ENCODE measurements at places on chromosomes 13 and 19.

DNA sequence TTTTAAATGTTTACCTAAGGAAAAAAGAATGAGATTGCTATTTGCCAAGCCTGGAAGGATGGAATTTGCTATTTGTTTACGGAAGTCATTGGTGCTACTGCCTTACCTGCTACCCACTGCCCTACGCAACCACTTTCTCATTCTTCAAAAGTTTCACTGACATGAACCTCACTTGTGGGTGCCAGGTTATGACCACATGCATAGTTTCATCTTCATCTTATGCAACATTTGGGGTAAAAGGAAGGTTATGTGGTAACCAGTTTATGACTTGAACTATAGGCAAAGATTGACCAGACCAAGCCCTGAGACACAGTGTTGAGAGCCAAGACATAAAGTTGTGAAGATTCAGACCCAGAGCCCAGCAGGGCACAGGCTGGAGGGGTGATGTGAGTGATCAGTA is 142.5 kb downstream of the LACC1 start:
- no peaks in the 10 kb centered on the region for H3K27me3 ChIP-seq
- H3K27ac ChIP-seq, result no peak overlapping the region
- H3K36me3 ChIP-seq, result no peaks in the 10 kb centered on the region

DNA sequence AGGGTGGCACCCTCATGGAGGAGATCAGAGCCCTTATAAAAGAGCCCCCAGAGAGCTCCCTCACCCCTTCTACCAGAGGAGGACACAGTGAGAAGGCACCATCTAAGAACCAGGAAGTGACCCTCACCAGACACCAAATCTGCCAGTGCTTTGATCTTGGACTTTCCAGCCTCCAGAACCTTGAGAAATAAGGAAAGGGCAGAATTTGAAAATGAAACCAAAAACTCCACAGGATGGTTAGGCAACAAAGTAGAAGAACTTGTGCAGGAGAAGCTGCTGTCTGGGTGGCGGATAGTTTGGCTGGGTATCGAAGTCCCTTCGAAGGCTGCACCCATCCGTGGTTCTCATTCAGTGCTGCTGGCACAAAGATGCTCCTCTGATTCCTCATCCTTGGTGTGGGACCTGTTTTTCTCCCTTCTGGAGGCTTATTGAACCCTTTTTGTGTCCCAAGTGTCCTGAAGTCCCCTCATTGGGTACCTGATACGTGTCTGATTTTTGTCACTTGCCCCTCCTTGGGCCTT is 130.8 kb downstream of the KDM4B start:
- H3K27ac ChIP-seq, result no peak overlapping the region
- H3K36me3 ChIP-seq, result peaks cover 2% of the 10 kb centered on the region
- DNase-seq, result no peak

DNA sequence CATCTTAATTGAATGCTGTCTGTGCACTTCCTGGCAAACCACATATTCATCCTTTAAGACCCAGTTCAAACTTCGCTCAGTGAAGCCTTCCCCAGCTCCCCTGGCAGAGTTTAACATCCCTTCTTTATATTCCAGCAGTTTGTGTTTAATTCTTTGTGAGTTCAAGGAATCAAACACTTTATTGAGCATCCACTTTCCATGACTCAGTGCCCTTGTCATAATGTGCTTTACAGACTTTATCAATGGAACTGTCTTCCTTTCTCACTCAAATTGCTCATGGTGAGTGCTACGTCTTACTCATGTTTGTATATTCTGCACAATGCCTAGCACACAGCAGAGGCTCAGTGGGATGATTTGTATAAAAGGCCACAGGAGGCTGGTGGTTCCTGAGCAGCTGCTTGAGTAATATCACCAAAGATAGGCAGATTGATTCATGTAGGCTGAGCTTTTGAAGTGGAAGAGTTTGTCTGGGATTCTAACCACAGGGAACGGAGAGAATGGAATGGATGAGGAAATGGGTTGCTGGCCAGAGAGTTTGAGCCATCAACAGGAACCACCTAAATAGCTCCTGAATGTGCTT is 44.2 kb downstream of the SERTM1 start:
- no peak overlapping the region for H3K4me3 ChIP-seq
- no peaks in the 10 kb centered on the region for H3K36me3 ChIP-seq
- H3K27ac ChIP-seq, result no peak overlapping the region

GRCh38 chr19:9018163-9018875 is 8.1 kb upstream of the MUC16 start:
- no peaks in the 10 kb centered on the region for H3K27me3 ChIP-seq
- H3K4me3 ChIP-seq, result no peak overlapping the region
- DNase-seq, result no peak
- no peak overlapping the region for H3K27ac ChIP-seq

DNA sequence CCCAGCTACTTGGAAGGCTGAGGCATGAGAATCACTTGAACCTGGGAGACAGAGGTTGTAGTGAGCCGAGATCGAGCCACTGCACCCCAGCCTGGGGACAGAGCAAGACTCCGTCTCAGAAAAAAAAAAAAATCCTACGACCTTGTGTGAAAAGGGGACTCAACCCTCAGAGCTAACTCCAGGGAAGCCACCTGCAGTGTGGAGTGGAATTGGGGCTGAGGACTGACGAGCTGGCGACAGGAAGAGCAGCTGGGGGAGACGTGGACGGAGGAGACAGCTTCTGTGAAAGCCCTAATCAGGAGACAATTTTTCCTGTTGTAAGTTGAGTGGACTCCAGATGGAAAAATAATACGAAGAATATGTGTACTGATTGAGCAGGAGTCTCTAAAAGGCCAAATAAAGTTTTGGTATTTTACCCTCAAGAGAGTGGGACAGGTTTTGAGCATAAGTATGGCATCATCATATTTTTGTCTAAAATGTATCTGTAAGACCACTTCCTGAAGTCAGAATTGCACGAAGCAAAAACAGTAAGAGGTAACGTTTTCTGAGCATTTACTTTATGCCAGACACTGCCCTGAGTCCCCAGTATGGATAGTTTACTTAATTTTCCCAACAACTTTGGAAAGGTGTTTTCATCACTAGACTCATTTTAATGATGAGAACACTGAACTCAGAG is 12.0 kb upstream of the LAIR1 start:
- no peaks in the 10 kb centered on the region for H3K36me3 ChIP-seq
- H3K4me1 ChIP-seq, result no peaks in the 10 kb centered on the region
- no peak overlapping the region for H3K4me3 ChIP-seq
- no peak for DNase-seq

DNA sequence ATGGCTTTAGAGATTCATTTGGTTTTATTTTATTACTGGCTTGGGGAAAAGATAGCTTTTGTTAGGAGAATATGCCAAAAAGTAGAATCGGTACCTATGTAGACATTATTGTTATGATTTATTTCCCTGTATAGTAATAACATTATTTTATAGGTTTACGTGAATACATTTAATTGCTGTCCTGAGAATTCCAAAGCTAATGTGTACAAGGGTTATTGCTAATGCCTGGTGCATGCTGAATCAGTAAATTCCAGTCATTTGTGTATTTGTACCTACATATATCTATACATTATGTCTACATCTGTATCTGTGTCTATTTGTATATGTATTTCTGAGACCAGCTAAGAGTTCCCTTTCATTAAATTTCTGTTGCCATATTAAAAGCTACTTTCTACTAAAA is 550.9 kb downstream of the GPC6 start:
- H3K27ac ChIP-seq, result no peak overlapping the region
- DNase-seq, result no peak
- no peaks in the 10 kb centered on the region for H3K4me1 ChIP-seq
- no peaks in the 10 kb centered on the region for H3K36me3 ChIP-seq
- no peaks in the 10 kb centered on the region for H3K27me3 ChIP-seq

GRCh38 chr19:56141417-56141993 is 418 bp downstream of the ZNF444 start:
- no peaks in the 10 kb centered on the region for H3K27me3 ChIP-seq
- H3K36me3 ChIP-seq, result no peaks in the 10 kb centered on the region
- peak overlapping the region; percentile 93 for H3K27ac ChIP-seq
- DNase-seq, result no peak
- H3K4me1 ChIP-seq, result peaks cover 32% of the 10 kb centered on the region

- H3K4me1 ChIP-seq, result no peaks in the 10 kb centered on the region
- H3K27me3 ChIP-seq, result peaks cover 6% of the 10 kb centered on the region
- DNase-seq, result no peak
- H3K4me3 ChIP-seq, result no peak overlapping the region
- no peak overlapping the region for H3K27ac ChIP-seq
- H3K36me3 ChIP-seq, result no peaks in the 10 kb centered on the region
These were observed 5.0 kb downstream of the LILRB2 start for GRCh38 chr19:54275951-54276350.

DNA sequence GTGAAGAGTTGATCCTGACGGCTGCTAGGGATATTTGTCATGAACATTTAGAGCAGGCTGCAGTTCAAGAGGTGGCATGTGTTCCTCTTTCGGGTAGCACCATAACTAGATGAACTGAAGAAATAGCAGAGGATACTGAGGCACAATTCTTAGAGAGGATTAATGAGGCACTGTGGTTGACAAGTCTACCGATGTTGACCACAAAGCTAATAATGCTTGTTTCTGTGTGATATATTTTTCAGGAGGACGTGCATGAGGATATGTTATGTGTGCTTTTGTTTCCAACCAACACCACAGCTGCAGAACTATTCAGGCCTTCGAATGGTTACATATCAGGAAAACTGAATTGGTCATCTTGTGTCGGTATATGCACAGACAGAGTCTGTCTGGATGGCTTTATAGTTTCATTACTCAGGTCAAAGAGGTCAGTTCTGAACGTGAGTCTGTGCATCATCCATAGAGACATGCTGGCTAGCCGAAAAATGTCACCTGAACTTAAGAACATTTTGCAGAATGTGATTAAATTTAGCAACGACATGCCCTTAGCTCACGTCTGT is 210.1 kb upstream of the IRS2 start:
- no peaks in the 10 kb centered on the region for H3K36me3 ChIP-seq
- no peaks in the 10 kb centered on the region for H3K27me3 ChIP-seq
- H3K4me3 ChIP-seq, result no peak overlapping the region
- H3K4me1 ChIP-seq, result no peaks in the 10 kb centered on the region
- H3K27ac ChIP-seq, result no peak overlapping the region

DNA sequence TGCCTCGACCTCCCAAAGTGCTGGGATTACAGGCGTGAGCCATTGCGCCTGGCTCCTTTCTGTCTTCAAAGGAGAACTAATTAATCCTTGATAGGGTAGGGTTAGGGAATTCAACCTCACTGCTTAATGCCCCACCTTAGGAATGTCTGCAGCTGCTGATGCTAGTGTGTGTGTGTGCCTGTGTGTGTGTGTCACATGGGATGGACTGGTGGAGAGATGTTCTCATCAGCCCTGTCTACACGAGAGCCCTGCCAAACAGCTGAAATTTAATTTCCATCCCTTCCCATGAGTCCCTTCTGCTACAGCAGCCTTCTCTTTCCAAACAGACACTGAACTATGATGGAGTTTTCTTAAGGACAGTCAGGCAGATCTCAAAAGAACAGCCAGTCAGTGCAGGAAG is 46.5 kb upstream of the CLDN10 start:
- H3K27me3 ChIP-seq, result no peaks in the 10 kb centered on the region
- H3K4me1 ChIP-seq, result no peaks in the 10 kb centered on the region
- no peak for DNase-seq
- H3K27ac ChIP-seq, result no peak overlapping the region
- H3K4me3 ChIP-seq, result no peak overlapping the region
- no peaks in the 10 kb centered on the region for H3K36me3 ChIP-seq

GRCh38 chr13:95643571-95643935 is 953 bp downstream of the DZIP1 start:
- H3K27me3 ChIP-seq, result no peaks in the 10 kb centered on the region
- H3K4me3 ChIP-seq, result peak overlapping the region; percentile 67
- DNase-seq, result no peak

DNA sequence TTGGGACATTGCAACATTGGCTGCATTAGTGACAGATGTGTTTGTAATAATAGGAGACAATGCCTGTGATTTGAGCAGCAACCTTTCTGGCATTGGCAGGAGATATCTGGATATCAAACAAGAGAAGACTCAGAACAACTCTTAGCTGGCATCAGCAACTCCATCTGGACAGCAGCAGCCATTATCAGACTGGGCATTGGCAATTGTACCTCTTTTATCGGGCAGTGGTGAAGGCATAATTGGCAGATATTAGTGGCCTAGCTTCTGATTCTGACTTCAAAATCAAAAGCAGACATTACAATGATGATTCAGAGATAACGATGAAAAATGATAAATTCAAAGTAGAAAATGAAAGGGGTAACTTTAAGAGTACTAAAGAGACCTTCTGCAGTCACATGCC is 1193.7 kb downstream of the EFNB2 start:
- no peak for DNase-seq
- H3K27ac ChIP-seq, result no peak overlapping the region
- H3K27me3 ChIP-seq, result no peaks in the 10 kb centered on the region
- no peaks in the 10 kb centered on the region for H3K4me1 ChIP-seq
- H3K4me3 ChIP-seq, result no peak overlapping the region
- no peaks in the 10 kb centered on the region for H3K36me3 ChIP-seq

- H3K36me3 ChIP-seq, result no peaks in the 10 kb centered on the region
- H3K27ac ChIP-seq, result no peak overlapping the region
- H3K4me1 ChIP-seq, result no peaks in the 10 kb centered on the region
- peaks cover 66% of the 10 kb centered on the region for H3K27me3 ChIP-seq
These were observed 12.2 kb upstream of the CACNG6 start for GRCh38 chr19:53978975-53979801.

DNA sequence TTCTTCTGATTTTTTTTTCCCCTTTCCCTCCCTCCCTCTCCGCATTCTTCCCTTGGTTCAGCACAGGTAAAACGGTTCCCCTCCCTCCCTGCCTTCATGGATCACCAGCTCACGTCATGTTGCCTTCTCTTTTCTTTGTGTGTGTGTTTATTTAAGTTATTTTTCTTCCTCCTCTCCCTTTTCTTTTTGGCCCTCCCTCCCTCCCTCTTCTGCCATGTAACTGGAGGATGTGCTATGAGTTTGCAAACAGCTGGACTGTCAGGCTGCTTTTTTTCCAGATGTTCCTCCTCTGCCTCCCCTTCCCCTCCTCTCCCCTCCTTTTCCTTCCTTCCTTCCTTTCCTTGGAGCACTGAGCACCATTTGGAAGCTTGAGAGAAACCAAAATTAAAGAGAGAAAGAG is 2.0 kb downstream of the LENG9 start:
- H3K27ac ChIP-seq, result peak overlapping the region; percentile 94
- no peaks in the 10 kb centered on the region for H3K27me3 ChIP-seq
- H3K4me3 ChIP-seq, result no peak overlapping the region
- H3K4me1 ChIP-seq, result peaks cover 12% of the 10 kb centered on the region

DNA sequence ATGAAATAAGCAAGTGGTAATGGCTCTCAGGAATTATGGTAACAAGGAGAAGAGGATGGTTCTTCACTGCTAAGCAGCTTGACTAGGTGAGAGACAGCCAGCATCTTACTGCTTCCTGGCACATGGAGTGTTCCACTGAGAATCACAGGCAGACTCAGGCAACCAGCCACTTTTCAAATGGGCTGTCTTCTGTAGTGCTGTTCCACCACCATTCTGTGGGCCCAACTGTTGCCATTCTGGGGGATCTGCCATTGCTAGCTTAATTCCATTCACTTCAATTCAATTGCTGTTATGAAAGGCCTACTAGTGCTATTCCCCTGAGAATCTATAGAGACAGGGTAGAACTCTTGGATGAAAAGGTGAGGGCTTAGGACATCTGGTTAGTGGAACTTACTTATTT is 341.9 kb downstream of the KCNRG start:
- H3K4me3 ChIP-seq, result no peak overlapping the region
- no peaks in the 10 kb centered on the region for H3K4me1 ChIP-seq
- no peak for DNase-seq
- H3K36me3 ChIP-seq, result no peaks in the 10 kb centered on the region

Measured in tibial nerve (tissue), 4 donors.